ENCODE measurements at places on chromosomes 5 and 9.

DNA sequence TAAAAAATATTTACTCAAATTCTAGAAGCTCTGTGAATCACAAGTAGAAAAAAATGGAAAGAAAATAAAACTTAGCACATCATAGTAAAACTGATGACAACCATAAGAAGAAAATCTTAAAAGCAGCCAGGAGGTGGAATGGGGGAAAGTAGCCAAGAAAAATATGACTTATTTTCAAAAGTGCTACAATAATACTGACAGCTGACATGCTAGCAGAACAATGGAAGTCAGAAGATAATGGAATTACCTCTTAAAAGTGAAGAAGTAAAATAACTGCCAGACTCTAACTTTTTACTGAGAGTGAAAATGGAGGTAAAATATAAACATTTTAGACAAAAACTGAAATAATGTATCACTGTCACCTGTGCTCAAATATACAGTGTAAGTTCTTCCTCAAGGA, 532.2 kb upstream of the SGCD start:
- DNase-seq, result no peak

- DNase-seq, result no peak
Measured at GRCh38 chr5:122547219-122547618, 227.7 kb upstream of the SNX2 start.

DNA sequence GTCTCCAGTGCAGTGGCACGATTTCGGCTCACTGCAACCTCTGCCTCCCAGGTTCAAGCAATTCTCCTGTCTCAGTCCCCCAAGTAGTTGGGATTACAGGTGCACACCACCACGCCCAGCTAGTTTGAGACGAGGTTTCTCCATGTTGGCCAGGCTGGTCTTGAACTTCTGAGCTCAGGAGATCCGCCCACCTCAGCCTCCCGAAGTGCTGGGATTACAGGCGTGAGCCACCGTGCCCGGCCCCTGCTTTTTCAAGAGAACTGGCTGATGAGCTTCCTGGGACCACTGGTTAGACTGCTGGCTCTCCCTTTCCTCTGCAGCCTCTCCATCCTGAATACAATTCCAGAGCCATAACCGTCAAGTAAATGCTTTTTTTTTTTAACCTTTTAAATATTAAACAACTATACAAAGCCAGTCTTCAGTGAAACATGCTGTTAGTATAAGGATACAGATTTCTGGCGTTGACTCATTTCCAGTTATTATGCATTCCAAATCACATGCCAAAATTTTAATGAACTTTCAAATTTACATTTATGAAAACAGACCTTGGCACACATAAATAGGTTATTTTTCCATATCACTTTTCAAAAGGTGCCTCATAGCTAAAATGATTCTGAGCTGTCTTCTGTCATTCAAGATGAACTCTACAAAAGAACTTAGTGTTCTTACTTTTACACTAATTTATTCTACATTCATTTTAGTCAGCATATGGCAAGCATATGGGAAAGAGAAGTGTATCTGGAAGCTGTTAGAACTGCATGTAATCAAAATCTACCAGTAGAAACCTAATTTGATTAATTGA, 116.0 kb downstream of the MLLT3 start:
- no peak for DNase-seq

GRCh38 chr5:160792732-160793529, 59.1 kb downstream of the ATP10B start:
- DNase-seq, result no peak

- peak; percentile 81 for DNase-seq
Measured at GRCh38 chr5:179806250-179807048, at the start of gene MGAT4B. TSS of gene MGAT4B (minus strand) at chr5:179806866. CDS start at chr5:179806583, 283 bp downstream.
